ENCODE measurements at places on chromosomes 7 and 10.
A peak's percentile ranks its signal among the peaks of the same experiment; 100 is the strongest.

DNA sequence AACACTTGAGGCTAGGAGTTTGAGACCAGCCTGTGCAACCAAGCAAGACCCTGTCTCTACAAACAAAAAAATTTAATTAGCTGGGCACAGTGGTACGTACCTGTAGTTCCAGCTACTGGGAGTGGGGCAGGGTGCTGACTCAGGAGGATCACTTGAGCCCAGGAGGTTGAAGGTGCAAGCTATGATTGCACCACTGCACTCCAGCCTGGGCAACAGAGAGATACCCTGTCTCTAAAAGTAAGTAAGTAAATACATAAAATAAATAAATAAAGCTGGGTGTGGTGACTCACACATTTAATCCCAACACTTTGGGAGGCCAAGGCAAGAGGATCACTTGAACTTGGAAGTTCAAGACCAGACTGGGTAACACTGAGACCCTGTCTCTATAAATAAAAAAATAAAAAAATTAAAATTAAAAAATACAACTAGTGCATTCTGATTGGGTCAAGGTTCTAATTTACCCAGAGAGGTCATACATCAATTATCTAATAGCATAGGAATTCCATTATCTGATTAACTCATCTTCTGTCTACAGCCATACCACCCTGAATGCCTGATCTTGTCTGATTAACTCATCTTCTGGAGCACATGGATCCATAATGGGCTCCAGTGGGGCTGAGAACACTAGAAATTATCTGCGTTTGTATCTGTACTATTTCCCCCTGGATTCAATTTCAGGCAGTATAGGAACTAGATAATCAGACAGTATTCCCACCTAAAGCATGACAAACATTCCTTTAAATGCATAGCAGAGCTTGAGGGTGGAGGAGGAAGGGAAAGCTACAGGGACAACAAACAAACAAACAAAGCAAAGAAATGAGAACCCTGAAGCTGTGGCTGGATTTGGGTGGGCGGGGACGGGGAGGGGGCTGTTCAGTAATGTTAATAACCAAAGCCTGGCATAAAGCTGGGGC, 21.0 kb upstream of the HILPDA start:
- H3K4me3 ChIP-seq = no peak overlapping the region
- no peaks in the 10 kb centered on the region for H3K36me3 ChIP-seq
- no peak for DNase-seq
- no peaks in the 10 kb centered on the region for H3K27me3 ChIP-seq

- no peaks in the 10 kb centered on the region for H3K27me3 ChIP-seq
- DNase-seq = no peak
- H3K4me1 ChIP-seq = no peaks in the 10 kb centered on the region
- no peak overlapping the region for H3K27ac ChIP-seq
Measured at GRCh38 chr10:34809796-34810195, 5.3 kb downstream of the PARD3 start.

DNA sequence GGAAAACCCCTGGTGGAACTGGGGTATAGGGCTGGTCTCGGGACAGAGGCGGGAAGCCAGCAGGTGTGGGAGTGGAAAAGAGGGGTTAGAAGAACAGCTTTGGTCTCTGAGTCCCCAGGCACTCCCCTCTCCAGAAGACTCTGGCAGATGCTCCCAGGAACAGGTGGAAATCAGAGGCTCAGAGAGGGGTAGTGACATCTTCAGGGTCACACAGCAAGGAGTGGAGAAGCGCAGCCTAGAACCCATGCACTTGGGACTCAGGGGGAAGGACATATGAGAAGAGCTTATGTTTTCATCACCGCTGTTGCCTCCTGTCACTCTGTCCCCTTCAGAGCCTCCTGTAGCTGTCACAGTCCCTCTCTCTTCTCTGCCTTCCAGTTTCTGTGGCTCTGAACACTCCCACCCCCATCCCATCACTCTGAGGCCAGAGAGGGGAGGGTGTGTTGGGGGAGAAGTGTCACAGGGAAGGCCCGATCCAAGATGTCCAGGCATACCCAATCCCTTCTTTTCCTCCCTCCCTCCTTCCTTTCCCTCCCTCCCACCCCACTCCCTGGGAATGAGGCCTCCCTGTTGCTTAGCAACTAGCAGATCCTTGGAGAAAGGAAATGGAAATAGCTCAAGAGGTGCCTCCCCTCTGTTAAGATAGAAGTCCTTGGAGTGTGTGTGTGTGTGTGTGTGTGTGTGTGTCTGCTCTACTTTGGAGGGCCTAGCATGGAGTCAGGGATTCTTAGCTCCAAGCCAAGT, 32.0 kb downstream of the SRRM3 start:
- no peak overlapping the region for H3K27ac ChIP-seq
- no peaks in the 10 kb centered on the region for H3K4me1 ChIP-seq
- DNase-seq = no peak
- peaks cover 60% of the 10 kb centered on the region for H3K27me3 ChIP-seq
- H3K36me3 ChIP-seq = no peaks in the 10 kb centered on the region

GRCh38 chr7:131244259-131244852, 83.3 kb upstream of the MKLN1 start:
- no peaks in the 10 kb centered on the region for H3K27me3 ChIP-seq
- H3K4me3 ChIP-seq = no peak overlapping the region
- no peaks in the 10 kb centered on the region for H3K36me3 ChIP-seq
- no peaks in the 10 kb centered on the region for H3K4me1 ChIP-seq

DNA sequence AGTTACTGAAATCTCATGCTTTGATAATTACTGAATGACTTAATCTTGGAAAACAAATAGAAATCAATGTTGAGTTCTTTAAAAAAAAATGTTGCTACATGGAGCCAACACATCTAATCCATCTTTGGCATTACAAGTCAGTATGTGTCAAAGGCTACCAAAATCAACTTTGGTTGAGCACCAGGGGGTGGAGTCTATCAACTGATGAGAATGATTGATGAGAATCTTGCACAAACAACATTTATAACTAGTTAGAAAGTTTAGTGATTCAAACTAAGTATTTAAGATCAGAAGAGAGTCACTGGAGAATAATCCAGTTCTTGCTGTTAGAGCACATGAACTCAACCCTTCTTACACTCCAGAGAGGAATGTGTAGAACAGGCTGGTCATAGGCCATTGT, 70.5 kb upstream of the LRRC17 start:
- H3K27me3 ChIP-seq = no peaks in the 10 kb centered on the region
- H3K4me1 ChIP-seq = no peaks in the 10 kb centered on the region
- H3K27ac ChIP-seq = peak overlapping the region; percentile 19
- H3K36me3 ChIP-seq = no peaks in the 10 kb centered on the region
- no peak for DNase-seq

- no peaks in the 10 kb centered on the region for H3K4me1 ChIP-seq
- H3K27me3 ChIP-seq = no peaks in the 10 kb centered on the region
- no peaks in the 10 kb centered on the region for H3K36me3 ChIP-seq
Measured at GRCh38 chr10:30013757-30014156, 45.6 kb downstream of the JCAD start.

- no peaks in the 10 kb centered on the region for H3K4me1 ChIP-seq
- H3K36me3 ChIP-seq = no peaks in the 10 kb centered on the region
- H3K27me3 ChIP-seq = no peaks in the 10 kb centered on the region
Measured at GRCh38 chr10:63286754-63287264, 153.7 kb downstream of the NRBF2 start.

GRCh38 chr7:143487566-143487965, 9.9 kb downstream of the TAS2R41 start:
- no peaks in the 10 kb centered on the region for H3K36me3 ChIP-seq
- H3K4me1 ChIP-seq = no peaks in the 10 kb centered on the region
- H3K27ac ChIP-seq = peak overlapping the region; percentile 83
- no peaks in the 10 kb centered on the region for H3K27me3 ChIP-seq
- no peak overlapping the region for H3K4me3 ChIP-seq
- no peak for DNase-seq

DNA sequence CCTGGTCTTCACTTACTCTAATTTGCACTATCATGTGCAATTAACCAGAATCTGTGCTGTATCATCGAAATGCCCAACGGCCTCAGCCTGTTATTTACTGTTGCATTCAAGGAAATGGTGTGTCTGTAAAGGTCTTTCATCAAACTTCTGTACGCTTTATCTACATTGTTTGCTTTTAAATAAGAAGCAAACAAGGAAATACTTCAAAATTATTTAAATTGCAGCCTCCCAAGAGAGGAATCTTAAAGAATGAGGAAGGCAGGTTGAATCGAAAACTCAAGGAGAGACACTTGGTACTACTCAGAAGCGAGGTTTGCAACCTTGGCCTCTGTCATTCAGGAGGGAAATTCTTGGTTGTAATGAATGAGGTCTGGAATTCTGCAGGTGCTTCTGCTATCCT, 40.7 kb downstream of the MGAM start:
- H3K4me1 ChIP-seq = no peaks in the 10 kb centered on the region
- H3K27ac ChIP-seq = no peak overlapping the region
- no peak overlapping the region for H3K4me3 ChIP-seq
- no peaks in the 10 kb centered on the region for H3K27me3 ChIP-seq
- no peaks in the 10 kb centered on the region for H3K36me3 ChIP-seq

DNA sequence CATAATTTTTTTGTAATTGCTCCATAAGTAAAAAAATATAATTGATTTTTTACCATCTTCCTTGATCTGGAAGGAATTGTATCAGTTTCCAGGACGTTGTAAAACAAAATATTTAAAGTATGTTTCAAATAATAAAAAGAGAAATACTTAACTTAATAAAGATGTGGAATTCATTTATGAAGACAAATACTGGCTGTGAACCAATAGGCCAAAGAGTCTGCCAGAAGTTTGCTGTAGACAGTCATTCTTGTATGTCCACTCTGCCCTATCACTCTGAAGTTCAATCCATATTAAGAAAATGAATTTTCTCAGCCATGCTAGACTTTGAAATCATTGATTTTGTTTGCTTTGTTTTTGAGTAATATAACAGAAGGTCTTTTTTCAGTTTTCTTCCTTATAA, 256.4 kb downstream of the TRIL start:
- no peaks in the 10 kb centered on the region for H3K27me3 ChIP-seq
- DNase-seq = no peak
- H3K36me3 ChIP-seq = no peaks in the 10 kb centered on the region

DNA sequence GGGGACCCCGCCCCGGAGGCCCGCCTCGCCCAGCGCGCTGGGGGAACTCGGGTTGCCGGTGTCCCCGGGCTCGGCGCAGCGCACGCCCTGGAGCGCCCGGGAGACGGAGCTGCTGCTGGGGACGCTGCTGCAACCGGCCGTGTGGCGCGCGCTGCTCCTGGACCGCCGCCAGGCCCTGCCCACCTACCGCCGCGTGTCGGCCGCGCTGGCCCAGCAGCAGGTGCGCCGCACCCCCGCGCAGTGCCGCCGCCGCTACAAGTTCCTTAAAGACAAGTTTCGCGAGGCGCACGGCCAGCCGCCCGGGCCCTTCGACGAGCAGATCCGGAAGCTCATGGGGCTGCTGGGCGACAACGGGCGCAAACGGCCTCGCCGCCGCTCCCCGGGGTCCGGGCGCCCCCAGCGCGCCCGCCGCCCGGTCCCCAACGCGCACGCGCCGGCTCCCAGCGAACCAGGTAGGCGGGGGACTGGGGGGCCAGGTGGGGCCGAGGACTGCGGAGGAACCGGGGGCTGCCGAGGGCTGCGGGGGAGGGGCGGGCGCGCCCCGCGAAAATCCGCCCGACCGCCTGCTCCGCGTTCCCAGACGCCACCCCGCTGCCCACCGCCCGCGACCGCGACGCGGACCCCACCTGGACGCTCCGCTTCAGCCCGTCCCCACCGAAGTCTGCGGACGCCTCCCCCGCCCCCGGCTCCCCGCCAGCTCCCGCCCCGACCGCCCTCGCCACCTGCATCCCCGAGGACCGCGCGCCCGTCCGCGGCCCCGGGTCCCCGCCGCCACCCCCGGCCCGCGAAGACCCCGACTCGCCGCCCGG, 574 bp downstream of the UTF1 start:
- H3K4me1 ChIP-seq = no peaks in the 10 kb centered on the region
- peak overlapping the region; percentile 51 for H3K4me3 ChIP-seq
- no peaks in the 10 kb centered on the region for H3K27me3 ChIP-seq
- H3K27ac ChIP-seq = no peak overlapping the region
- no peaks in the 10 kb centered on the region for H3K36me3 ChIP-seq
- DNase-seq = no peak

DNA sequence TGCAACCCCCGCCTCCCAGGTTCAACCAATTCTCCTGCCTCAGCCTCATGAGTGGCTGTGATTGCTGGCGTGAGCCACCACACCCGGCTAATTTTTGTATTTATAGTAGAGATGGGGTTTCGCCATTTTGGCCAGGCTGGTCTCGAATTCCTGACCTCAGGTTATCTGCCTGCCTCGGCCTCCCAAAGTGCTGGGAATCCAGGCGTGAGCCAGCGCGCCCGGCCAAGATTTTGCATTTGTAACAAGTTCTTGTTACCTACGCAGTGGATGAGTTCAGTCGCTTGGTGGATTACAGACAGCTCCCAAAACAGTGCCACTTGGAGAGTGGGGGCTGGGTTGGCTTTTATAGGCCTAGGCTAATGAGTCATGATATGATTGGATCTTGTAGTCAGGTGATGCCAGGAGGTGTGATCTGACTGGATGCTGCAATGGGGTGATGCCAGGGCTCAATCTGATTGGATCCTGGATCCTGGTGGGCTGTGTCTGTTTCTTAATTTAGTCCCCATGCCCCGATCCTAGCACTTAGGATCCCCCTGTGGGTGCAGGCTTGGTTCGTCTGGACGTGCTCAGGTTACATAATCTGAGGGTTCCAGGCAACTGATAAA, 20.3 kb downstream of the SBDS start:
- no peak overlapping the region for H3K27ac ChIP-seq
- no peaks in the 10 kb centered on the region for H3K4me1 ChIP-seq
- H3K4me3 ChIP-seq = no peak overlapping the region
- H3K27me3 ChIP-seq = no peaks in the 10 kb centered on the region
- no peaks in the 10 kb centered on the region for H3K36me3 ChIP-seq

DNA sequence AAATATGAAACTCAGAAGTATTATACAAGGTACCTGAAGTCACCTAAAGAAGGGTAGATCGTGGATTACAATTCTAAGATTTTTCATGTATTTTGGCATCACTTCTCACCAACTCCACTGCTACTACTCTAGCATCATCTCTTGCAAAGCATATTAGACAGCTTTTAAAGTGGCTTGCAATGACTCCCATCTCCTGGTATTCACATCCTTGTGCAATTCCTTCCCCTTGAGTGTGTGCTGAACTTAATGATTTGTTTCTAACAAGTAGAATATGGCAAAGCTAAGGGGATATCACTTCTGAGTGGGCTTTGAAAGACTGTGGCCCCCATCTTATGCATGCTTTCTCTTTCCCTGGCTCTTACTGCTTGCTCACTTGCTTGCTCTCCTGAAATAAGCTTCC, 280.2 kb downstream of the SNX13 start:
- H3K4me3 ChIP-seq = no peak overlapping the region
- no peaks in the 10 kb centered on the region for H3K4me1 ChIP-seq
- no peaks in the 10 kb centered on the region for H3K36me3 ChIP-seq
- no peak overlapping the region for H3K27ac ChIP-seq
- H3K27me3 ChIP-seq = no peaks in the 10 kb centered on the region
- DNase-seq = no peak

GRCh38 chr7:96833676-96834453, 124.2 kb upstream of the SEM1 start:
- H3K36me3 ChIP-seq = no peaks in the 10 kb centered on the region
- peaks cover 7% of the 10 kb centered on the region for H3K27me3 ChIP-seq
- no peak overlapping the region for H3K27ac ChIP-seq
- no peak for DNase-seq

- H3K4me3 ChIP-seq = no peak overlapping the region
- H3K27me3 ChIP-seq = peaks cover 8% of the 10 kb centered on the region
- H3K4me1 ChIP-seq = no peaks in the 10 kb centered on the region
Measured at GRCh38 chr7:101542527-101543241, 86.4 kb downstream of the MYL10 start.

GRCh38 chr7:64626557-64626956, 39.4 kb upstream of the ZNF107 start:
- H3K27ac ChIP-seq = peak overlapping the region; percentile 94
- H3K36me3 ChIP-seq = no peaks in the 10 kb centered on the region
- no peaks in the 10 kb centered on the region for H3K4me1 ChIP-seq
- H3K27me3 ChIP-seq = no peaks in the 10 kb centered on the region
- no peak for DNase-seq

- H3K27ac ChIP-seq = no peak overlapping the region
- DNase-seq = no peak
- H3K4me3 ChIP-seq = no peak overlapping the region
- H3K4me1 ChIP-seq = no peaks in the 10 kb centered on the region
Measured at GRCh38 chr7:148173369-148173768, 417.2 kb upstream of the C7orf33 start.
